ENCODE measurements at places on chromosomes 12 and 14.

- no peak for DNase-seq
These were observed 41.6 kb upstream of the CAPRIN2 start for GRCh38 chr12:30796313-30796780.

GRCh38 chr12:115402443-115403180 lies 718.6 kb upstream of the TBX3 start:
- no peak for DNase-seq

- no peak for DNase-seq
These were observed 406.9 kb upstream of the SOX5 start for GRCh38 chr12:24356240-24356804.

- DNase-seq: no peak
These were observed 34.8 kb upstream of the CD9 start for GRCh38 chr12:6165395-6165794.

GRCh38 chr12:72493407-72493806 lies 221.2 kb downstream of the TRHDE start:
- no peak for DNase-seq

DNA sequence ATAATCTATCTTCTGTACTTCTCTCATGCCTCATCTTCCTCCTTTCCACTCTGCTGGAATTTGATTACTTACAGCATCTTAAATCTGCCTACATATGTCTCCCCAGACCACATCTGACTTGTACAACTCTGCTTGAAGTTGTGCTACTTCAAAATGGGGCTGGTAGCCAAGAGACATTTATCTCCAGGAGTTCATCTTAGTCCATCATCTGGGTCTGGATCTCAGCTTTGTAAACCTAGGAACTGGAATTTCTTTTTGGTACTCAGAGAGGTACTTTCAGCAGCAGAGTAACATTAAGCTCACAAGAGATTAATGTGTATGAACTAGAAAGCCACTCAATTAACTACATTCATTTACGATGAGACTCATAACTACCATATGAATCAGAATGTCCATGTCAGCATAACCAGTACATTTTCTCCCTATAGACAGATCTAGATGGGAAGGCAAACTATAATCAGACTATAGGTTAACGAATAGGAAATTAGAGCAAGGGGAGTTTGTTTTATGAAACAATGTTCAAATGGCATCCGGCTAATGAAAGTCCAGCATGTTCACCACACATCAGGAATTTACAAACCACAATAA lies 178.8 kb downstream of the CEP128 start:
- DNase-seq: no peak

DNA sequence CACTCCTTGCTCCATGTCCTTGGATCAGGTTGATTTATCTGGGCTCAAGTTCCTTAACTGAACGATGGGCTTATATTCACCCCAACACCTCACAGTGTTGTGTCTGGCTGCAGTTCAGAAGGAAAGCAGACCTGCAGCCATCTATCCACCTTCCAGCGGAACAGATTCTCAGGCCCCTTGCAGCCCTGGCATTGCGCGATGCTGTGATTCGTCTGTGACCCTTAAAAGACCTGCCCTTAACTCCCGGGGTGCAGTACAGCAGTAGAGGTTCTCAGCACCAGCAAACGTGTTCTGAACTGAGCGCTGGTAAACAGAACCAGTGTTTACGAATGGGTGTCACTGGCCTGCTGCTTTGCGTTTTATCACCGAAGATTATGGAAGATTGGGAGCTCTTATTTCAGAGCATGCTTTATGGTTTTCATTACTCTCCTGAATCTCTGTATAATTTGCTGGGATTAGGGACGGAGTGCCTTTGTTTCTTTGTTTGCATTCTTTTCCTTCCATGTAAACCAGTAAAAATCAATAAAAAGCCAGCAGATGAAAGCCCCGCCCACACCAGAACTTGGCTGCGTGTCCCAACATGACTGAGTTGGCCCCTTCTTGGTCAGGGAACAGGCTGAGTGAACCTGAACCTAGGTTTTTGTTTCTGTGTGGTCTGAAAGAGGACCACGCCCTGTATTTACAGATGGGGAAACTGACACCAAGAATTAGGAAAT lies 286.7 kb upstream of the CRY1 start:
- no peak for DNase-seq

- no peak for DNase-seq
These were observed 79.0 kb downstream of the SUDS3 start for GRCh38 chr12:118455327-118455726.

DNA sequence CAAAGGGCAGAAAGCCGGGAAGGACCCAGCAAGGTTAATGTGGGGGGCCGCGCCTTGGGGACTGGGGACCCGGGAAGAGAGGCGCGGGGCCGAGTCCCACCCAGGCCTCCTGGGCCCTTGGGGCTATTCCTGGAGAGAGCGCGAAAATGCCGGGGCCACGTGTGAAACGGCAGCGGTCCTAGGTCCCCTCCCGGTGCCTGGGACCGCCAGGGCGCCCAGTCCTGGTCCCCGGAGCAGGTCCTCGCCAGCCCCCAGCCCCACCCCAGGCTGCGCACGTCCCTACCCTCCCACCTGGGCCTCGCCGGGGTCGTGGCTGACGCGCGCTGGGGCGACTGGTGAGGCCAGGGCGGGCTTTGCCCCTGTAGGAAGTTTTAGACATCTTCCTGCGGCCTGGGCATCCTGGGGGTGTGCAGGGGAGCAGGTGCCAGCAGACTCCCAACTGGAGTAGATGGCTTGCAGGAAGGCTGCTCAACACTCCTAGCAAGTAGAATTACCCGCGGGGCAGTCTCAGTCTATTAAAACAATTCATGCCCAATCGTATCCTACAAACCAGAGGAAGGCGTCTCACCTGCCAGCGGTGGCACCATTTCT lies 708 bp downstream of the FAR2 start:
- no peak for DNase-seq
